Cardiac septum (tissue), 1 donor: ENCODE measurements at places on chromosomes 3 and 15.

DNA sequence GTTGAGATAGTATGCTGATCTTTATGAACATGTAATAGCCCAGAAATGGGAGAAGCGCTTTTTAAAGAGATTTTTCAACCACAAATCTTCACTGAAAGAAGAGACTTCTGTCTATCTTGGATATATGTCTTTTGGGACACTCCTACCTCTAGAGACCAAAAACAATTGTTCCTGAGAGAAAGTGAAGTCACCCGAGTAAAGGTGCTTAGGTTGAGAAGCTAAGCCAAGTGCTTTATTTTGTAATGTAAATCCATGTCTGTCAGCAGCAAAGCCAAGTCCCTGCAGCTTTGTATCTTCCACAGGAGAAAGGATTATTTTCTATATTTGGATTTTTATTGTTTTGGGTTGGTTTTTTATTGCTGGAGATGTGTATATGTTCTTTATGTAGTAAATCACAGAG, 32.1 kb upstream of the B3GALNT1 start:
- no peak for DNase-seq

- no peak for DNase-seq
Observed at GRCh38 chr3:143525408-143525807, 322.9 kb downstream of the SLC9A9 start.

DNA sequence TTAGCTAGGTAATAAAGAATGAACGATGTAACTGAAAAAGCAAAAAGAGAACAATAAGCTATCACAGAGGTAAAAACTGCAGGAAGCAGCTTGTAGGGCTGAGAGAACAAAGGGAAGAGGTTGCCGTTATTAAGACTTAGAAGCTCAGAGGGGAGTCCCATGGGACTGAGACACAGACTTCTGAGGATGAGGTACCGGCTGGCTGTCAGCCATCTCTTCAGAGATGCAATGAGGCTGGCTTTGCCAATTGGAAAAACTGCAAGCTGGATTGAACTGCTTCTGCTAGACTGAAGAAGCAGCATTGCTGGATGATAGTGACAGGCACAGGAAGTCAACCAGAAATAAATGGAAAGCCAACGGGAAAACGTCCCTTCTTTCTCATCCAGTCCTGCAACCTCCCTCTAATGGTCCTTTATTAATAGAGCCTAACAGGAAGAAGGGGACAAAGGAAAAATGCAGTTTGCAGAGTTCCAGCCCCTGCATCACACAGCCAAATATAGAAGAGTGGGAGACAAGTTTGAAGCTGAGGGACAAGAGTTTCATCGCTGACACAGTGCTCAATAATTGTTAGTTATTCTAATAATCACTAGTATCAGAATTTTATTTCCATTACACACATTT, 21.1 kb upstream of the KLHL6 start:
- DNase-seq, result peak; percentile 22

DNA sequence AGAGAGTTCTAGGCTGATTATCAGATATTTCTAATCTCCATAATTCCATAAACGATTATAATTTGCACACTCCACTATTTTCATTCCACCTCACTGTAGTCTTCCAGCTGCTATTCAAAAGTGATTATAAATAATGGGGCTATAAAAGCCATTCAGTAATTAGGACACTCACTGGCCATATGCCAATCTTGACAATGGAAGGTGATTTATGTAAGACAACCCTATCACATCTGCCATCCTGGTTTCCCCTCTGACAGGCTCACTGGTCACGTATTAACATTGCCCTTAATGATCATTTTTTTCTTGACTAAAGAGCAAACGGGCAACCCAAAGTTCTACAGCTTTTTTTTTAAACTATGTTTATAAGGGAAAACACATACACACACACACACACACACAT, 402.4 kb downstream of the MAGI1 start:
- DNase-seq, result no peak

GRCh38 chr3:14177580-14178246, 688 bp downstream of the XPC start:
- DNase-seq, result no peak
